ENCODE measurements at places on chromosomes 2 and 18.

DNA sequence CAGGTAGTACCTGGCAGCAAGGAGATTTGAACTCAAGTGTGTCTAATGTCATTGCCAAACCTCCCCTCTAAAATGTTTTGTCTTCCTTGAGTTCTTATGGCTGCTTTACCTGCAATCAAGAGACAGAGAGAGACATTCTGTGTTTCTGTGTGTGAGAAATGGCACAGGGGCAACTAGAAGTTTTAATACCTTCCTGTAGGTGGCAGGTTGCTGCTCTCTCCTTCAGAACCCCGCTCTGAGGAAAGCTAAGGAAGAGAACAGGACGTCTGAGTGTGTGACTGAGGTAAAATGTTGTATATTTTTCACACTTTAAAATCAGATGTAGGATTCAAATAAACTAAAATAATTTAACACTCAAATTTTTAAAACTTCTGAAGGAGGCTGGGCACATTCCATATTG lies 19.2 kb downstream of the DTNA start:
- no peak for DNase-seq

GRCh38 chr2:230816735-230817134 lies 48.0 kb upstream of the ITM2C start:
- no peak for DNase-seq

- DNase-seq, result no peak
These were observed 129.7 kb downstream of the TDRD15 start for GRCh38 chr2:21253311-21254027.

DNA sequence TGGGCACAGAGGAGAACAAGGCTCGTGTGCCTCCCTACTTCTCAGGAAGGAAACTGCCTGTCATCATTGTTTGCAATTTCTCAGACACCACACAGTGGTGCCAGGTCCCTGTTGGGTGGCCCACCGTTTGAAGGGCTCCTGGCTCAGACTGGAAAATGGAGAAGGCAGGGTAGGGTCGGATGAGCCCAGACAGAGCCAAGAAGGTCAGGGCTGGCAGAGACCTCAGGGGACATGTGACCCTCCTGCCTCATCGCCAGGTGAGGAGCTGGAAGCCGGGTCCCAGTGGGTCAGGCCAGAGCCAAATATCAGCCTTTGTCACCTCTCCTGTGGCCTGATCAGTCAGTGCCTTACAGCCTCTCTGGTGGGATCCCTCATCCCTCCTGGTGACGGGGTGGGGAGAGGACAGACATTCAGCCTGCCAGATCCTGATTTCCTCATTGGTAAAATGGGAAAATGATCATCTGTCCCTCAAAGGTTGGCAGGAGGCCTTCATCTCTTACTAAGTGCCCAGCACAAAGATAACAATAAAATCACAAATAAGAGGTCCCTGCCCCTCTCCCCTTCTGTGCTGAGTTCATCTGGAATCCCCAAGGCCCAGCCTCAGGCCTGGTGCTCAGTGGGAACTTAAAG lies 117.6 kb downstream of the CAPN13 start:
- DNase-seq, result no peak

DNA sequence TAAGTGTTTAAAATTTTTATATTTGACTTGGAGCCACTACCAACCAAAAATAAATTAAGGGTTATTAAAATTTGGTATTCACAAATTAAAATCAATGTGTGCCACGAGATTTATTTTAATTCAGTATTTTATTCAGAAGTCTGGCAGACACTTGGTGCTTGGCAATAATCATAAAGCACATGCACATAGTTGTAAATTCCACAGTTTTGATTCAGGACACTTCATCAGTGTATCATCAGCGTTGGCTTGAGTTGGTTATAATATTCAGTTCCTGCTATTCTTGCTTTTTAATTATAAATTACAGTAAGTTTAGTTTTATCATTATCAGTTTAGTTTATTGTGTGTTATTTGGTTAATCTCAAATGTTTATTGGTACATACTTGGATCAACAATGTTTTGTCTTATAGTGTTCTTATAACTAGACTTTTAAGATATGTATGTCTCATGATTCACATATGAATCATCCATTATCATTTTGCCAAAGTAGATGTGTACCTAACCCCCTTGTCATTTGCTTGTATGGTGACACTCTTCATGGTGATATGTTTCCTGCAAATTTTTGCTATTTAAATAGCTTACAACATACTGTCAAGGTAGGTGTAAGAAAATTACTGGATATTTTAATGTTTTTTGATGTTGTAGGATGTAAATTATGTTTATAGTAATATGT lies 237.9 kb downstream of the BABAM2 start:
- no peak for DNase-seq

DNA sequence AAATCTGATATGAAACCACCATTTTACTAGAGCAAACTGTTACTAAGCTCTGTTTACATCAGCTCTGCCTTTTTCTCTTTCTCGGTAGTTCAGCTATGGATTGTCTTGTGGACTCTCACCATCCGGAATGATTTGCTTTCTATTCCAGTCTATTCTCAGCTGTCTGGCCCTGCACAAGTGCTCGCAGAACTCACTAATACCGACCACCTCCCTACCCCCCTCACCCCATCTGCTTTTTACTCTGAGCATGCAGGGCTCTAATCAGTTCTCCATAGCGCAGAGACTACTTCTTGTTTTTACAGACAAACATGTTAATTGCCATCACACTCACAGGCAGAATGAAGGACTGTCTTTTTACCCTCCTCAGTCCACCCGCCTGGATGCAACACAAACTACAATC lies 180.7 kb upstream of the POU3F3 start:
- DNase-seq, result no peak

DNA sequence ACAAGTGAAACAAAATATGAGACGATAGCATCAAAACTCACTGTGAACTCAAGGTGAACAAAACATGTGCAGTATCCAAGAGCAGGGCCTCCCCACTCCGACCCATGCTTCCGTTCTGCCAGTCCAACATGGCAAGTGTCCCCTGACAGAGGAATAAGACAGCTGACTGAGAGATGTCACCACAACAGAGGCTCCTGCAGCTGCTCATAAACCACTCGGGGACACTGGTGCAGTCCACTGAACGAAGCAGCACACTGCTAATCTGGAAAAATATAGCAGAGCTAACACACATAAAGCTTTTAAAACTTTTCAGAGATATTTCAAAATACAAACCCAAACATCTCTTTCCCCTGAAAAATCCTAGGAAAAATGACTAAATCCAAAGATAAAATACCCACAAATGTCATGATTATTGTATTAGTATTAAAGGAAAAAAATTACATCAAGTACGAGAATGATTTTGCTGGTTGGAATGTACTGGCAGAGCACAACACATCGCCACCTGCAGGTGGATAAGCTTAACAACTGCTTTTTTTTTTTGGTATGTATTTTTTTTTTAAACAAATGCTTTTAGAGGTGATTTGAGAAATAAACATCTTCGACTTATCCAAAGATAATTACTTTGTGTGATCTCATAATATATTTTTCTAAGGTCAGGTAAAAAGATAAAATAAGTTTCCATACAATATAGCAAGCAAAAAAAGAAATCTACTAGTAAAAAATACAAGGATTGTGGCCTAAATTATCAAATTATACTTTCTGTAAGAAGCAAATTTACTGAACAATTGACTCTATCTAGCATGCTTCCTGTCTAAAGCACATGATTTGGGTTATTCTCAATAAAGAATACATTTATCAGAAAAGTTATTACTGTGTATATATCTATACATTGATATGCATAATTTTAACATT lies 18.6 kb downstream of the THADA start:
- DNase-seq, result no peak

- no peak for DNase-seq
These were observed 96.1 kb downstream of the PPP1R1C start for GRCh38 chr2:182081602-182082260.

- no peak for DNase-seq
These were observed 31.5 kb downstream of the ZNF519 start for GRCh38 chr18:14100503-14101286.

GRCh38 chr18:59985289-59985688 lies 85.5 kb downstream of the PMAIP1 start:
- DNase-seq, result no peak

DNA sequence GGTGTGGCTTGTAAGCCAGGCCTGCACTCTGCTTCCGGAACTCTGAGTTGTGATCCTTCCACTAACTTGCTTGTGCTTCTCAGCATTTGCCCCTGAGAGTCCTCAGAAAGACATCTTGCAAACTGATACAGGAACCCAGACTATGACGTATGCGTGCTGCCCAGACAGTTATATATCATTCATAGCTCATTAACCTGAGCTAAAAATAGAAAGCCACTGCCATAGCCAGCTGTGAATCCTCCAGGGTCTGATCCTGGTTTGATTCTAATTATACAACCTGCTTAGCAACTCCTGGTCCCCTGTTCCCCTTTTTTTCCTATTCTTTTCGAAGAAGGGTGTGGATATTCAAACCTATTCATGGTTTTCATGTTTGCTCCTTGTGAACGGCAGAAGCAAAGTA lies 63.7 kb downstream of the MARCHF4 start:
- peak; percentile 48 for DNase-seq

DNA sequence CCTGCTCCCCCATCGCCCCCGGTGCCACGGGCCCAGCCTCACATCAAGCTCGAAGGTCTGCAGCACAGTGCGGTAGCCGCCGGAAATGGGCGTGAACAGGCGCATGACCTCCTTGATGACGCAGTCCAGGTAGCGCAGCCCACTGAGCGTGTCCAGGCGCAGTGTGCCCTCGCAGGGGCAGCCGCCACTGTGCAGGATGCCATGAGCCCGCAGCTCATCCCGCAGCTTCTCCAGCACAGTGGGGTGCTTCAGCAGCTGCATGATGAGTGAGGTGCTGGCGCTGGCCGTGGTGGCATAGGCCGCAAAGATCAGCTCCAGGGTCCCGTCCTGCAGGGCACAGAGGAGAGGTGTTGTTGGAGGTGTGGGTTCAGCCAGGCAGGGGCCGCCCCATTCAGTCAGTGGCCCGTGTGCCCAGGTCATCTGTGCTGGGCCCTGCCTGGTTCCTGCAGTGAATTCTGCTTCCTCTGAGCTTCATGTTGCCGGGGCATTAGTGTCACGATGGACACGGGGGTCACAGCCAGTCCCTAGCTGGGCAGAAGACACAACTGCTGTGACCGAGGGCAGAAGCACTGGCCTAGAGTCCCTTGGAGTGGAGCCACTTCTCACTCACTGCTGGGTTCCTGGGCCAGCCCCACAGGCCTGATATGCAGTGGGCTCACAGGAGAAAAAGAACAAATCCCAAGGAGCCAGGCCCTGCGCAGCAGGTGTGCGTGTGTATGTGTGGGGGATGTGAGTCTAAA lies 14.5 kb downstream of the CYP26B1 start:
- DNase-seq, result no peak

- DNase-seq, result no peak
These were observed 39.7 kb downstream of the RFX8 start for GRCh38 chr2:101435001-101435862.

DNA sequence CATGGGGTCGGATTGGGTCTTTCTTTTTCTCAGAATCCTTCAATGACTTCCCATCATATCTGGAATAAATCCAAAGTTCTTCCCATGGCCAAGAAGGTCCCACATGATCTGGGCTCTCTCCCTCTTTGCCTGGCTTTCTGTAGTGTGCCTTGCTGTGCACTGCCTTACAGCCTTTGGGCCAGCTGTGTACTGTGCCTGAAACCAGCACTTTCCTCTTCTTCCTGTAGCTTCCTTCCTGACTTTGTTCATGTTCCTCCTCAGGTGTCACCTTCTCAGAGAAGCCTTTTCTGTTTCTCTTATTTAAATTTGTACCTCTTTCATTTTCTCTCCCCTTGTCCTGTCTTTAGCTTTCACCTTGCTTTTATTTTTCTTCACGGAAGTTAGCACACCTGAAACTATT lies 4.3 kb upstream of the CDCA7 start:
- no peak for DNase-seq

DNA sequence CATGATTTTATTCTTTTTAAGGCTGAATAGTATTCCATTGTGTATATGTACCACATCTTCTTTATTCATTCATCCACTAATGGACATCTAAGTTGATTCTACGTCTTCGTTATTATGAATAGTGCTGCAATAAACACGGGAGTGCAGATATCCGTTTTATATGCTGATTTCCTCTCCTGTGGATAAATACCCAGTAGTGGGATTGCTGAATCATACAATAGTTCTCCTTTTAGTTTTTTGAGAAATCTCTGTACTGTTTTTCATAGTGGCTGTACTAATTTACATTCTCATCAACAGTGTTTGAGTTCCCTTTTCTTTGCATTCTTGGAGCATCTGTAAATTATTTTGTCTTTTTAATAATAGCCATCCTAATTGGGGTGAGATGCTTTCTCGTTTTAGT lies 114.5 kb downstream of the RGPD3 start:
- DNase-seq, result no peak

DNA sequence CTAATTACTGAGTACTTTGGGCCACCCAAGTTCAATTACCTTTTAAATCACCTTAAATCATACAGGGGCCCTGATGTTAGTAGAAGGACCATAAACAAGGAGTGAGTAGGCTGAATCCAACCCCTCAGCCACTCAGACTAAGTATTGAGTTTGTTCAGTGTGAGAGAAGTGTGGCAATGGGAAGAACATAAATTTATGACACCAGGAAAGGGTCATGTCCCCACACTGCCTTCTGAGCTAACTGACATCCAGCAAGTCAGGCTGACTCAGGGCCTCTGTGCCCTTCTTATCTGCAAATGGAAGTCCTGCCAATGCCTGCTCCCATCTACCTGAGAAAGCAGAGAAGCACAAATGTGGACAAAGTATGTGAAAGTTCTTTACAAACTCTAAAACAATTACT lies 12.9 kb downstream of the PLEKHM3 start:
- DNase-seq, result no peak

DNA sequence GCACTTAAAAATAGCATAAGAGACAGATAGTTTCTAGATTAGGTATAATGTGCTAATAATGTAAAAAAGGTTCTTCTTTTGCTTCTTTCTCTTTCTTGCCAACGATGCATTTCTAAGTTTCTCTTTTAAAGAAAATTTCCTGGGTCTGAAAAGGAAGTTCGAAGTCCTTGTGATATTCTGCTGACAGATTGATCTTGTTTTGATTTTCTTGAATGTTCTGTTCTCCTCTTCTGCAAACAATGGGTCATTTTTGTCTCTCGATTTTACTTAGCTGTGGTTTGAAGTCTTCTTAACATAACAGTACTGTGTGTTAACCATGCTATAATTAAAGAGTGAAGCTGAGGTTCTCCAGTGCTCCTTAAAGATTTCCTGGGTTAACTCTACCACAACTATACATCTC lies 61.1 kb upstream of the ACYP2 start:
- DNase-seq, result no peak

All from NCI-H1417 treated with DMSO at 0.1 percent for 48 hours (cell line).